ENCODE measurements at places on chromosomes 3 and 15. TPM values are rescaled to one million over a fixed set of nuclear protein-coding genes. Genes with fewer than 3 reads are reported as not detected.

- no peak overlapping the region for H3K4me3 ChIP-seq
- H3K27ac ChIP-seq, result no peak overlapping the region
- no peaks in the 10 kb centered on the region for H3K27me3 ChIP-seq
- DNase-seq, result no peak
Observed at GRCh38 chr3:53173107-53173506, 12.1 kb downstream of the PRKCD start.

DNA sequence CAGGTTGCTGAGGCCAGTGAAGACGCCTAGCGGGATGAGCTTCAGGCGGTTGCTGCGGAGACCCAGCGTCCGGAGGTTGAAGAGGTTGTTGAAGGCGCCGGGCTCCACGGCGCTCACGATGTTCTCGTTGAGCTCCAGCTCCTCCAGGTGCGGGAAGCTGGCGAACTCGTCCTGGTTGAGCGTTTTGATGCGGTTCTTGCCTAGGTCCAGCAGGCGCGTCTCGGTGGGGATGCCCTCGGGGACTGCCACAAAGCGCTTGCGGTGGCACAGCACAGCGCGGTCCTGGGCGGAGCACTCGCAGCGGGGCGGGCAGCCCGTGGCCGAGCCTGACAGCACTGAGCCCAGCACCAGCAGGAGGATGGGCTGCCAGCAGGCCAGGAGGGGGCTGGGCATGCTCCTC lies 17.2 kb downstream of the LINGO1 start:
- DNase-seq, result no peak
- no peaks in the 10 kb centered on the region for H3K36me3 ChIP-seq
- H3K4me1 ChIP-seq, result no peaks in the 10 kb centered on the region
- H3K27ac ChIP-seq, result no peak overlapping the region

- H3K36me3 ChIP-seq, result no peaks in the 10 kb centered on the region
- H3K27me3 ChIP-seq, result no peaks in the 10 kb centered on the region
- no peak for DNase-seq
- H3K27ac ChIP-seq, result no peak overlapping the region
Observed at GRCh38 chr15:88334436-88334835, 77.9 kb upstream of the NTRK3 start.

Gene TRPM1
- not detected for total RNA-seq

GRCh38 chr15:24856397-24857390 lies 98.1 kb upstream of the SNRPN start:
- DNase-seq, result peak; percentile 95
- no peak overlapping the region for H3K4me3 ChIP-seq
- no peaks in the 10 kb centered on the region for H3K27me3 ChIP-seq
- peaks cover 2% of the 10 kb centered on the region for H3K4me1 ChIP-seq

Gene OR5K2
- total RNA-seq, result not detected

DNA sequence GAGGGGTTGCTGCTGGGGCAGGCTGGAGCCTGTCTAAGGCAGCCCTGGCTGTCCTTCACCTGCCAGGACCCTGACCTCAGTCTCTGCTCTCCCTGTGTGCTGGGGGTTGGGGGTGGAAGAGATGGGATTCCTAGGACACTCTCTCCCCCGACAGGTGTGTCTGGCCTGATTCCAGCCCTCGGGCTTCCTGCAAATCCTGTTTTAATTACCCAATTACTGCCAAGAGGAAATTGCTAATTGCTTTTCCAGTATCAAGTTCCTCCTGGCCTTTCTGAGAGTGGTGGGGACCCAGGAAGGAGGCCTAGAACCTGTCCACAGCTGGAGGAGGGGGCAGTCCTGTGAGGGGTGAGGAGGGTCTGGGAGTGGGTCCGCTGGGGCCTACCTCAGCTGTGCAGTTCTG lies 15.8 kb downstream of the PLXNA1 start:
- no peak overlapping the region for H3K4me3 ChIP-seq
- H3K27me3 ChIP-seq, result no peaks in the 10 kb centered on the region
- DNase-seq, result no peak

DNA sequence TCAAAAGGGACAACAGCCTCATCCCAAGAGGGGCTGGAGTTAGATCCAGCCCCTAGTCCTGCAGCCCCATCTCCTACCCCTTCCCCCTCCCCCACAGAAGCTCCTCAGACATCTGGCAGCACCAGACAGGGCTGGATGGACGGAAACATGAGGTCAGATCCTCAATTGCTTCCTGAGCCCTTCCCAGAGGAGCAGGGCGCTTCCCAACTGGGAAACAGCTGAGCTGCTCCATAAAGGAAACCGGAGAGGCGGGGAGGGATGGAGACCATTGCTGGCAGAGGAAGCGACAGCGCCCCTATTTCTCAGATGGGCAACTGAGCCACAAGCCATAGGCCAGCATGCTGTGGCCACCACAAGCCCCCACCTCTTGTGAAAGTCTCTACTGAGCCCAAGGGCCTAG lies 18.3 kb upstream of the CYP11A1 start:
- H3K27me3 ChIP-seq, result no peaks in the 10 kb centered on the region
- DNase-seq, result no peak
- H3K36me3 ChIP-seq, result no peaks in the 10 kb centered on the region
- H3K4me1 ChIP-seq, result no peaks in the 10 kb centered on the region
- peak overlapping the region; percentile 82 for H3K27ac ChIP-seq
- no peak overlapping the region for H3K4me3 ChIP-seq

- peaks cover 7% of the 10 kb centered on the region for H3K27me3 ChIP-seq
- no peak within 1 kb of the TSS for H3K27ac ChIP-seq
- peak; percentile 62 for DNase-seq
- H3K4me3 ChIP-seq, result peak within 1 kb of the TSS; percentile 2
- H3K4me1 ChIP-seq, result no peaks in the 10 kb centered on the region
Observed at GRCh38 chr15:23565395-23566070, at the start of gene MKRN3. Gene MKRN3 (plus strand): TSS chr15:23565674. CDS start chr15:23565783, 109 bp downstream.

- H3K27ac ChIP-seq, result no peak overlapping the region
- H3K27me3 ChIP-seq, result no peaks in the 10 kb centered on the region
- H3K4me3 ChIP-seq, result no peak overlapping the region
- H3K4me1 ChIP-seq, result no peaks in the 10 kb centered on the region
- H3K36me3 ChIP-seq, result no peaks in the 10 kb centered on the region
Observed at GRCh38 chr15:53203454-53203853, 413.3 kb upstream of the ONECUT1 start.

All from lung (tissue), 17 donors.